ENCODE measurements at places on chromosomes 1 and 21.

DNA sequence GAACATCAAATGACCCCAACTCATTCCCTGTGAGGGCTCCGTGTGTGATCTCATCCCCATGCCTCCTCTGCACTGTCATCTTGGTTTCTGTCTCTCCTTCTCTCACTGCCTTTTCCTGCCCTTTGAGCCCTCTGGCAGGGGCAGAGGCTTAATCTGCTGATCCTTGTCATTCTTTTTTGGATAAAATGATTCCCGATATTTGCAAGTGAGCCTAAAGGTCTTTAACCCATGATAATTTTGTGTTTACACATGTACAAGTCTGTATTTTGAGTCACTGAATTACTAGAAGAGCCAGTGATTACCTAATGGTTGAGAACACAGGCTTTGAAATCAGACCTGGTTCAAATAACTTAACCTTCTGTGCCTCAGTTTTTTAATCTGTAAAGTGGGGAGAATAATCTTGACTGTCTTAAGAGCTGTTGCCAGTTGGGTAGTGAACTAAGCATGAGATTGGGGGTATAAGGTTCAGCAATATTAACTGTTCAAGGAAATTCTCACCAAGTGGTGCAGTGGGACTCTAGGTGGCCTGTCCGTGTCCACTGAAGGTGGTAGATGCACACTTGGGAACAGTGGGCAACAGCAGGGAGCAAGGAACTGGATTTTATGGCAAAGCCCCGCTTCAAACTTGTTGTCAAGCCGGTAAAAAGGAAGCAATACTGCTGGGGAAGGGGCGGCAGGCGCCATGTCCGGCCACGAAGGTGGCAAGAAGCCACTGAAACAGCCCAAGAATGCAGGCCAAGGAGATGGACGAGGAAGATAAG, 1.6 kb downstream of the ECHDC2 start:
- DNase-seq = no peak

GRCh38 chr21:37430184-37430821, 63.7 kb downstream of the DYRK1A start:
- no peak for DNase-seq

DNA sequence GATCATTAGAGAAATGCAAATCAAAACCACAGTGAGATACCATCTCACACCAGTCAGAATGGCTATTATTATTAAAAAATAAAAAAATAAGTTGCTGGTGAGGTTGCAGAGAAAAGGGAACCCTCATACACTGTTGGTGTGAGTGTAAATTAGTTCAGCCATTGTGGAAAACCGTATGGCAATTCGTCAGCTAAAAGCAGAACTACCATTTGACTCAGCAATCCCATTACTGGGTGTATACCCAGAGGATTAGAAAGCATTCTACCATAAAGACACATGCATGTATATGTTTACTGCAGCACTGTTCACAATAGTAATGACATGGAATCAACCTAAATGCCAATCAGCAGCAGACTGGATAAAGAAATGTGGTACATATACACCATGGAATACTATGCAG, 42.2 kb downstream of the GIPC2 start:
- DNase-seq = no peak

GRCh38 chr1:176177764-176178163, 29.3 kb downstream of the COP1 start:
- peak; percentile 44 for DNase-seq

GRCh38 chr1:155188268-155188667, 14.6 kb downstream of the TRIM46 start:
- DNase-seq = no peak

DNA sequence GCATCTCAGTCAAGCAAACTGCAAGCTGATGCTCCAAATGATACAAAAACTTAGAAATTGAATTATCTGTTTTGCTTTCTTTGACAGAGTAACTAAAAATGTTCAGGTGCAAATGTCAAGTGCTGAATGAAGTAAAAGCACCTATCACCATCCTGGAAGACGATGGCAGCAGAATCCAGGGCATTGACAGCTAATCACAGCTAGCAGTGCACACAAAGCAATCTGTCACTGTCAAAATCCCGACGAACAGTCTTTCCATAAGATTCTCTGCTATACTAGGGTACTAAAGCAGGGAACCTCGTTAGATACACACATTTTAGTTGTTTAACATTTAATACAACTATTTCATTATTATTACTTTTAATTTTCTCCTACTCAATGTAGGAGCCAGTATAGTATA, 233.3 kb downstream of the BRINP3 start:
- no peak for DNase-seq

DNA sequence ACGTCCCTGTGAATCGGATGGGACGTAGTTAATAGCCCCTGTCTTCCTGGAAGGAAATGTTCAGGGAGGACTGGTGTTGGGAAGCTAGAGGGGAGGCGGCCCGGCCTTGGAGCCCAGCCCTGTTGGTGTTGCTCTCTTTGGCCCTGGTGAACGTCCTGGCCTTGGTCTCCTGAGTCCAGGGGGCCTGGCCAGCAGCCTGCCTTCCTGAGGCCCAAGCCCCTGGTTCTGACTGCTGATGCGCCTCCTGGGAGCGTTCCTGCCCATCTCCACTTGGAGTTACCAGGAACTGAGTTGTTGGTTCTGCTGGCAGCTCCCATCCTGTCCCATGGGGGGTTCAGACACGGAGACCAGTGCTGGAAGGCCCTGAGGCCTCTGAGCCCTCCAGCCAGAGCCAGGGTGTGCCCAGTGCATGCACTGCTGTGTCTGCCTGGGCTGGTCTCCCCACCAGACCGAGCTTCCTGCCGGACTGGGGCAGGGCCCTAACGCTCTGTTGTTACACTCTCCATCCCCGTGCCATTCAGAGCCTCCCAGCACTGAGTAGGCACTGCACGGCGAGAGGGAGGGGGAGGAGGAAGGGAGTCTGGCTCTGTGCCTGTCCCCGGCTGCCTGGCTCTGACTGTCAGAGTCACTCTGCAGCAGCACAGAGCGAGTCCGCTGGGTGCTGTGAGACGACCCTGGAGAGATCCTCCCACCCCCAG, 382.5 kb upstream of the VAMP3 start:
- DNase-seq = no peak

DNA sequence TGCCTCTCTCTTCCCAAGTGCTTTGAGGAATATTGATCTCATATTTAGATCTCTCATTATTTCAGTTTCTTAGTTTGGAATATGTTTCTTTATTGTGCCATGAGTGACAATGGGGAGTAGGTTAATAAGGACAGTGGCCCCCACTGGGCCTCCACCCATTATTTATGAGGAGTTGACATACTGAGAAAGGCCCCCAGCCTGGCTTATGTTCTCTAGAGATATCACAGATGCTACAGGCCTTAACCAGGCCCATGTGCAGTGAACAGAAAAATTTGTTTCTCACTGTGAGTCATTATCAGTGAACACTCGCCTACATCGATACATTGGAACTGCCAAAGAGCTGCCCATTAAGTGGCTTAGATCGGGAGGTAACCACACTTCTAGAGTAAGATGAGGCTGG, 35.7 kb upstream of the SYT6 start:
- DNase-seq = no peak

DNA sequence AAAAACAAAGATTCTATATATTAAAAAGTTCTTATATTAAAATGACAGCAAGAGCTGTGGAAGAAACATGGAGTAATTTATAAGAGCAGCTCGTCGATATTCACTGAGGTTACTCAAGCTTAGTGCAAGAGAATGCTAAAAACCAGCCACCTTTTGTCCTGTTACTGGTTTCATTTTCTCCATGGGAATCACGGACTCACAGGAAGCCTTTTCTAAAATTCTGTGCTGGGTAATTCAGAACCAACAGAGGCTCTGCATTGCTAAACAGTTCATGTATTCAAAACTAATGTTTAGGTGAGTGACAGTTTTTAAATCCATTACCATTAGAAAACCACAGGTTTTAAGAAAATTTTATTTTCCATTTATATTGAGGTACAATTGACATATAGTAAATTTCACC, 147.8 kb upstream of the MAP1LC3C start:
- DNase-seq = no peak

GRCh38 chr1:205075642-205076155, 8.6 kb downstream of the TMEM81 start:
- DNase-seq = no peak

DNA sequence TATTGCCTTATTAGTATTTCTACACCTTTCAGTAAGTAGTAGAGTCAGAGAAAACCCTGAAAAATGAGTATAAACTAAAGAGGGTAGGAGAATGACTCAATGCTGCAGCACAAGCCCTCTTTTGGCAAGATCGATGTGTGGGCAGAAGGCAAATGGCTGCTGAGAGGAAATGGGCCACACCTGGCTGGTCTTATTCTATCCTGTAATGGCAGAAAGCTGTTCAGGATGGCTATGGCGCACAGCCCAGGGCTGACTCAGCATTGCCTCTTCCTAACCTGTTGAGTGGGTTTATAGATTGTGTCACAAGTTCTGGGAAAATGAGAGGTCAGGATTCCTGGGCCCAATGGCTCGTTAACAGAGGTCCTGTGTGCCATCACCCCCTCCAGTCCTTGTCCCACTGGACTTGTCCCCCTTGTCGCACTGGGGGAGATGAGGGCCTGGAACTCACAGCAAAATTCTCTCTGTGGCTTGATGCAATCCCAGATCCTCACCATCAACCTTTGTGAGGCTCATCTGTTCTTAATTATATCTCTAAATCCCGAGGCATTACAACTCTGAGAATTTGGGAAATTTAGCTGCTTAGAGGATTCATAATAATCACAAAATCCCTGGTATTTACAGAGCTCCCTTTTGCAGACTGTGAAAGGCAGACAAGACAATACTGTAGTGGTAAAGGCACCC, 13.2 kb downstream of the HMGB4 start:
- no peak for DNase-seq

DNA sequence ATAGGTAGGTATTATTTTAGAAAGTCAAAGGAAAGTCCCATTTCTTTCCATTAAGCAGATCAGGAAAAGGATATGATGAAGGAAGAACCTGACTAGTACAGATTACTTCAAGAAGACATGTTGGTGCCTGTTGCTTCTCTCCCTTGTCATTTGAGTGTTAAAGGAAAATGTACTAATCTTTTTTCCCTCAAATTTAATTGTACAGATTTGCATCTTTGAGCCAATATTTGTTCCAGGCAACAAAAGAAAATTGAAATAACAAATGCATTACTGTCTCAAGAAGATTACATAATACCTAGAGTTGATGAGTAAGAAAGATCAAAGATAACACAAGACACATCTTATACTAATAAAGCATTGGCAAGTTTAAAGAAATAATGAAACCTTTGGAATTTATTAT, 566.9 kb upstream of the ZP4 start:
- no peak for DNase-seq

DNA sequence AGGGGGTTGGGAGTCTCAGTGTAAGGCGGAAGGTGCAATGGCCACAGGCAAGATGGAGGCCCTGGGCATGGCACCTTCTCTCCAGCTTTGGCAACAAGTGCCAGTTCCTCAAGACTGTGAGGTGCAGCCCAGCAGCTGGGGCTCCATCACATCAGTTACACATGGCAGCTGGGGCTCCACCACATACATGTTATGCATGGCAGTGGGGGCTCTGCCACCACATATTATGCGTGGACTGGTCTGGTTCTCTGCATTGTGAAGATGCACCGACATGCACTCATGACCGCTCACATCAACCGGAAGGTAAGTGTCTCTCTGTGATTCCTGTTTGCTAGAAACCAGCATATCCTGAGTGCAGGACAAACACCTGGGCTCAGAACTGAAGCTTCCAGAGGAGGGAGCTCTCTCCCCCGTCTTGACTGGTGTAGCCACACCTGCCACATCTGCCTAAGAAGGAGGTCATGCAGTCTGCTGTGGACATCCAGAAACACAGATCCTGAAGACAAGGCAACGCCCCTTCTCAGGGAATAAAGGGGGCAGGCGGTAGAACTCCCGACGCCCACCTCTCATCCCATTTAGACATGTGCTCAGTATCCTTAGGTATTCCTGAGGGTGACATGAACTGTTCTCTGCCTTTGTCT, 104.1 kb upstream of the TMPRSS2 start:
- DNase-seq = peak; percentile 45

DNA sequence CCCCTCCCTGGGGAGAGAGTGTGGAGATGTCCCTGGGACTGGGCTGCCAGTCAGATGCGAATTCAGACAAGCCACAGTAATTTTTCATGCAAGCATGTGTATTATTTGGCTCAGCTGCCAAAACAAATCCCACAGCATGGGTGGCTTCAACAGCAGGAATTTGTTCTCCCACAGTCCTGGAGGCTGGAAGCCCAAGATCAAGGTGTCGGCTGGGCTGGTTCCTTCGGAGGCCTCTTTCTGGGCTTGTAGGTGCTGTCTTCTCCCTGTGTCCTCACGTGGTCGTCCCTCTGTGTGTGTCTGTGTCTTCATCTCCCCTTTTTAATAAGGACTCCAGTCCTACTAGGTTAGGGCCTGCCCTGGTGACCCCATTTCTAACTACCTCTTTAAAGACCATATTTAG, 91.9 kb upstream of the ACTRT2 start:
- no peak for DNase-seq

DNA sequence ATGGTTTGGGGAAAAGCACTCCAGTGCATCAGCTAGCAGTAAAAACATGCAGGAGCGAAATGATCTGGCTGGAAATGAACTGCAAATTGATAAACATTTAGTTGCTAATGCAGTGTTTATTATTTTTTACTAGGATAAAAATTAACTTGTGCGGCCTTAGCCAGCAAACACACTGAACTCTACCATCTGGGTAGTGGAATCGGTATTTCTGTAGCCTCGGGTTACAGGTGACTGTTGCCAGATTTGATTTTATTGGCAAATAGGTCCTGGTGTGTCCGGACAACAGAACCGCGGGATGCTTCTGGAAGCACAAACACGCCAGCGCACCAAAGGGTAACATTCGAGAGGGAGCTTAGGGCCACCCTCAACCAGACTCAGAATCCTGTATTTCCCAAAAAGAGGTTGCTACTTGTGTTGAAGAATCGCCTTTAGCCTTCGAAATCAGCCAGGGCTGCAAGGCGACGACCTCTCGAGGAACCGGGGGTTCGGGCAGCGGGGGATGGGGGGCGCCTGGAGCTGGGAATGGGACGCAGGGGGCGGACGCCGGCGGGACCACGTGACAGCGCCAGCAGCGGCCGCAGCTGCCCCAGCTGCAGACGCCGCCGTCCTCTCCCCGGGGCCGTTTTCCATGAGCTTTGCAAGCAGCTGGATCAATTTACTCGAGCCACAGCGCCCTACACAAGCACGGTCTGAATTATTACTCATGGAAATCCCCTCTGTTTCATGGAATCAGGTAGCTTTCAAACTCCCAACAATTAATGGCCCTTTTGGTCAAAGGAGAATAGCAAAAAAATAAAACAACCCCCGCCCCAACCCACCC, 158.8 kb downstream of the TOMM20 start:
- no peak for DNase-seq

DNA sequence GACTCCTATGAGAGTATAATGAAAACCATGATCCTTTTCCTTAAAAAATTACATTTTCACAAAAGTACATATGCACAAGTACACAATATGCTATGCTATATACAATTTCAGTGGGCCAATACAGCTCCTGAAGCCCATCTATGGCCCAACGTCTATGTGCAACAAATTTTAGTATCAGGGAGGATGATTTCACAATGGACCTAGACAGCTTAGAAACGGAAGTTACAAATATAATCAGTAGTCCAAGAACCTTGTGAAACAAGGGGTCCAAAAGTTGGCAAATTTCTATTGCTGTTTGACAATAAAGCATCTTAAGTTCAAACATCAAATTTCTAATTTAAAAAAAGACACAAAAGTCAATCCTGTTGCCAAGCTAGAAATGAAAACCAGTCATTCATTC, 87.0 kb downstream of the DPYD start:
- no peak for DNase-seq
